Right lung (tissue), 10 donors: ENCODE measurements at places on chromosomes 3 and 15. TPM values are rescaled to one million over a fixed set of nuclear protein-coding genes. Genes with fewer than 3 reads are reported as not detected.

The CPN2 gene
- not detected for polyA plus RNA-seq

The CX3CR1 gene
- polyA plus RNA-seq = 4.0 TPM

The TLR9 gene
- polyA plus RNA-seq = 0.59 TPM

- DNase-seq = no peak
Observed at GRCh38 chr3:47227678-47228077, 54.9 kb downstream of the KIF9 start.

DNA sequence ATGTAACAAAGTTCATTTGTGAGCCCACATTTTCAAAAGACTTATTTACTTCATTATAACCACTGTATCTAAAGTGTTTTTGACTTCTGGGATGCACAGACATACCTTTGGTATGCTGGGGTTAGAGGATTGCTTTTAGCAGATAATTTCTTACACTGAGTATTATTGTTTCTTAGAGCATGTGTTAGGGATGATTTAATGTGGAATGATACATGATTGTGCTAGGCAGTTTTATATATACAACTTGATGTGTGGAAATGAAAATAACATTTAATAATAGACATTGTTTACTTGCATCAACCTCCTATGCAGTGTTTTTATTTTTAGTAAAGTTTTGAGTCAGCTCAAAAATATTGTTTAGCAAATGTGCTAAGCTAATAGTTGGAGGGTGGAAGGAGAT lies 3.4 kb downstream of the KIF23 start:
- DNase-seq = no peak

DNA sequence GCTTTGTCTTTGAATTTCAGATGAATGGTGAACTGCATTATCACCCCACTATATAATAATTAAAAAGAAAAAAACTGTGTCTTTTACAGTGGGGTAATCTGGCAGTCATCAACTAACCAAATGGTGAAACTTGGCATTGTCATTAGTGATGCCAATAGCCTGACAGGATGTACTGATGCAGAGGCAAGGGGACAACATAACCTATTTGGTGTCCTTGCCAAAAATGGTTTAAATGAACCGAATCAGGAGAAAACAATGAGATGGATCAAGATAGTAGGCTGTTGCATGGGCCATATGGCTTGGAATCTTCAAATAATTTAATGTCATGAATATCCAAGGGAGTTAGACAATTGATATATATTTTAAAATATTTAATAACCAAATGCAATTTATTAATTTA lies 738.7 kb downstream of the FHIT start:
- no peak for DNase-seq
